NCI-H2171 treated with DMSO at 0.1 percent for 48 hours (cell line): ENCODE measurements at places on chromosomes 13 and 19.

GRCh38 chr19:46886546-46887239, 25.9 kb downstream of the ARHGAP35 start:
- no peak for DNase-seq

GRCh38 chr13:87940776-87941175, 269.6 kb downstream of the SLITRK5 start:
- no peak for DNase-seq

GRCh38 chr19:1813192-1814182, 1.4 kb upstream of the ATP8B3 start:
- no peak for DNase-seq

DNA sequence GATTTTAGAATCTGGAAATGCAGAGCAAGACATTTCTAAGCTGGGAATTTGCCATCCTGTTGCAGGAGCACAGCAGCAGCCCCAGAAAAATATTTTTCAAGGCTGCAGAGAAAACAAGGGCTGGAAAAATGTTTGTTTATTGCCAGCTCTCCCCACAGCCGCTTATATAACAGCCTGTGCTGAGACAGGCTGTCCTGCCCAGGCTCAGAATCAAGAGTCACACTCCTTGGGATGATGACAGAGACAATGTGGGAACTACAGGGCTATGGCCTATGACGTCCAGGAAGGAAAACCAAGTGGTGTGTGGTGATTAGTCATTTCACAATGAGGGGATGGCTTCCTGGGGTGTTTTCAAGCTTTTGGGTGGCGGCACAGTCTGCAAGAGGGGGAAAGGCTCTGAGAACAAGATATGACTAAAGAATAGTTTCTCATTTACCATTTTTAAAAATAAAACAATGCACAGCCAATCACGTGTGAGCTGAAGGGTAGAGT, 136.3 kb upstream of the SERP2 start:
- DNase-seq = no peak

DNA sequence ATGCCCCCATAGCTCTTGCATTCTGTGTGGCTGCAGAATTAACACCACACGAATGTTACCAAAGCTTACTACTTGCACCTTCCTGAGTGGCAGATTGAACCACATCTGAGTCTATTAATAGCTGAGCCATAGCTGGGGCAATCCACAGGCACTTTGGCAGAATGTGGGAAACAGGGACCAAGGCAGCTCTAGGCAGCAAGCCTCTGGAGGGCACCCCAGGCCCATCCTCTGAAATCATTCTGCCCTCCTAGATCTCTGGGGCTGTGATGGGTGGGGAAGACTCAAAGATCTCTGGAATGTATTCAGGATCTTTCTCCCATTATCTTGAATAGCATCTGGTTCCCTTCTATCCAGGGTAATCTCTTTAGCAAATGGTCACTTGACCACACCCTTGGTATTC, 139.3 kb downstream of the TNFRSF19 start:
- no peak for DNase-seq

GRCh38 chr19:6219586-6220290, 60.0 kb downstream of the MLLT1 start:
- DNase-seq = no peak

GRCh38 chr13:97284558-97284957, 62.4 kb downstream of the MBNL2 start:
- DNase-seq = no peak

DNA sequence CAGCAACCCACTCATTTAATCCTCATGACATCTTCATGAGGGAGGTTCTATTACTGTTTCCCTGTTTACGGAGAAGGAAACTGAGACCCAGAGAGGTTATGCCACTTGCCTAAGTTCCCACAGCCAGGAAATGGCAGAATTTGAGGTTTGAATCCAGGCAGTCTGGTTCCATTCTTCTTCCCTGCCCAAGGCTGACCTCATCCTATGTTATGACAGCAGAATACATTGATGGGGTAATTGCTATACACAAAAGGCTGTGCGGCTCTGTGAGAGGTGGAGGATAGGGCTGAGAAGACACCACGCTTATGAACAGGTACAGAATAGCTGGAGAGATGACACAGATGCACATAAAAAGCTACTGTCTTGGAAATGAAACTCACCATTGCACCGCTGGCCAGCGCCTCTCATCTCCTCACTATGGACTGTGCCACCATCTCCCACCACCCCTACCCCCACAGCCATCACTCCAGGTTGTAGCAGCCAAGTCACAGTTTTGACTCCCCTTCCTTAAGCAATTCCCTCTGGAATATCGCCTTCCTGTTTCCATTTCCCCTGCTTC, 11.5 kb downstream of the MAG start:
- DNase-seq = no peak

DNA sequence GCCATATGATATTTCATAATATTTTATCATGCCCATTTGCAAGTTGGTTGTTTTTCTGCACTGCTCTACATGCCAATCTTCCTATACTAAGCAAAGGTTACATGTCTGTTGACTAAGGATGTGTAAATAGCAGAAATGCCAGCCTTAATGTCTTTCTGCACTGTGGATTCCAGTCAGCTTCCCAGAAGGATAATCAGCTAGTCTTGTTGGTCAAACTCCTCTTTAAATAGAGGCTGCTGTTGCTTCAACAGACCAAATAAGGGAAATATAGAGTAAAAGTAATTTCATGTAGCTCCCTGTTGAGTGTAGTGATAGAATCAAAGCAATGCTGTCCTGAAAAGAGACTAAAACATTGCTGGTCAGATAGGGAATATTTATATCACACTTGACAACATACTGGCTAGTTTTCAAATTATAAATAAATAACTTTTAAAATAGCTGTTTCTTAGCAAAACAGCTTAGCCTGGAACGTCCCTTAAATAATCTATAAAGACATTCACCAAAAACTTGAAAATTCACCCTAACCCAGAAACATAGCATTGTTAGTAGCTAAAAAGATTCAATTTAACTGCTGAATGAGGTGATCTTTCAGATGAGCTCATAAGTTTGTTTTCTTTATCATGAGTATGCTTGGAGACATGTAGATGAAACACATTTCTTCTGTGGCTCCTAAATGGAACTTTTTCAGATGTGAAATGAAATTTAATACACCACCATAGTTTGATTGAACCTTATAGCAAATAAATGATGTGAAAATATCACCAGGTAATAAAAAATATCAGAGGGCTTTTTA, 56.6 kb downstream of the FRY start:
- no peak for DNase-seq

GRCh38 chr19:14333101-14333871, 48.0 kb upstream of the ADGRE5 start:
- DNase-seq = no peak

- peak; percentile 87 for DNase-seq
Measured at GRCh38 chr13:32229443-32229842, 85.7 kb downstream of the ZAR1L start.

GRCh38 chr13:85737952-85738351, 61.3 kb downstream of the SLITRK6 start:
- no peak for DNase-seq

DNA sequence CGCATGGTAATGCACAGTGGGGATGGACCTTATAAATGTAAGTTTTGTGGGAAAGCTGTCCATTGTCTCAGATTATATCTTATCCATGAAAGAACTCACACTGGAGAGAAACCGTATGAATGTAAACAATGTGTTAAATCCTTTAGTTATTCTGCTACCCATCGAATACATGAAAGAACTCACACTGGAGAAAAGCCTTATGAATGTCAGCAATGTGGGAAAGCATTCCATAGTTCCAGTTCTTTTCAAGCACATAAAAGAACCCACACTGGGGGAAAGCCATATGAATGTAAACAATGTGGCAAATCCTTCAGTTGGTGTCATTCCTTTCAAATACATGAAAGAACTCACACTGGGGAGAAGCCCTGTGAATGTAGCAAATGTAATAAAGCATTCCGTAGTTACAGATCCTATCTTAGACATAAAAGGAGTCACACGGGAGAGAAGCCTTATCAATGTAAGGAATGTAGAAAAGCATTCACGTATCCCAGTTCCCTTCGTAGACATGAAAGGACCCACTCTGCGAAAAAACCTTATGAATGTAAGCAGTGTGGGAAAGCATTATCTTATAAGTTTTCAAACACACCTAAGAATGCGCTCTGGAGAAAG, 13.8 kb downstream of the ZNF763 start:
- no peak for DNase-seq

DNA sequence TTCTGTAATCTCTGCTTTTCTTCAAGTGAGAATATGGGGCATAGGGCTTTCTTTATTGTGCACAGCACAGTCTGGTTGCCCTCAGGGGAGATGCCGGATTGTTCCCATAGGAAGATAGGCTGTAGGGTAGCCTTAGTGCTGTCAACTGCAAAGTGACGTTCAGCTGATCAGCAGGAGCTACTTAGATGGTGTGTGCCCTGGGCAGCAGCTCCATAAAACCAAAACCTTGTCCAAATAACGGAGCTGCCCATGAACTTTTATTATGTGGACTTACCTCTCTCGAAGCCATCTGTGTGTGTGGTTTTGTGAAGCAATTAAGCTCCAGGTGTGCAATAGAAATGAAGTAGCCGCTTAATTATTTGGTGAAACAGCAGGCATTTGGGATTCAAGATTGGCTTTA, 120.0 kb upstream of the RNF113B start:
- DNase-seq = no peak

DNA sequence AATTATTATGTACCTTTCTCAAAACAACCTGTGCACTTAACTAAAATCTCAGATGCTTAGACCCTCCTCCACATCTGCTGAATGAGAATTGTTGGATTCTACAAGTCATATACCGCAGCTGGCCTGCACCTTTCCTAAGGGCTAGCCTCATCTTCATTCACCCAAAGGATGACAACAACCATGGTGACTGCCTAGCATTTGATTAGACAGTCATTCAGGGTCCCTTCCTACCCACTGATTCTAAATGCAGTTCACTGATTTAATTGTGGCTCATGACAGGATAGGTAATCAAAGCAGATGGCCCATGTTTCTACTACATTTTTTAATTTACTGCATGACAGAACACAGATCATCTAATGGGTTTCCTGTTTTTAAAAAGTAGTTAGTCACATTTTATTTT, 551.9 kb upstream of the SLC10A2 start:
- DNase-seq = peak; percentile 56

DNA sequence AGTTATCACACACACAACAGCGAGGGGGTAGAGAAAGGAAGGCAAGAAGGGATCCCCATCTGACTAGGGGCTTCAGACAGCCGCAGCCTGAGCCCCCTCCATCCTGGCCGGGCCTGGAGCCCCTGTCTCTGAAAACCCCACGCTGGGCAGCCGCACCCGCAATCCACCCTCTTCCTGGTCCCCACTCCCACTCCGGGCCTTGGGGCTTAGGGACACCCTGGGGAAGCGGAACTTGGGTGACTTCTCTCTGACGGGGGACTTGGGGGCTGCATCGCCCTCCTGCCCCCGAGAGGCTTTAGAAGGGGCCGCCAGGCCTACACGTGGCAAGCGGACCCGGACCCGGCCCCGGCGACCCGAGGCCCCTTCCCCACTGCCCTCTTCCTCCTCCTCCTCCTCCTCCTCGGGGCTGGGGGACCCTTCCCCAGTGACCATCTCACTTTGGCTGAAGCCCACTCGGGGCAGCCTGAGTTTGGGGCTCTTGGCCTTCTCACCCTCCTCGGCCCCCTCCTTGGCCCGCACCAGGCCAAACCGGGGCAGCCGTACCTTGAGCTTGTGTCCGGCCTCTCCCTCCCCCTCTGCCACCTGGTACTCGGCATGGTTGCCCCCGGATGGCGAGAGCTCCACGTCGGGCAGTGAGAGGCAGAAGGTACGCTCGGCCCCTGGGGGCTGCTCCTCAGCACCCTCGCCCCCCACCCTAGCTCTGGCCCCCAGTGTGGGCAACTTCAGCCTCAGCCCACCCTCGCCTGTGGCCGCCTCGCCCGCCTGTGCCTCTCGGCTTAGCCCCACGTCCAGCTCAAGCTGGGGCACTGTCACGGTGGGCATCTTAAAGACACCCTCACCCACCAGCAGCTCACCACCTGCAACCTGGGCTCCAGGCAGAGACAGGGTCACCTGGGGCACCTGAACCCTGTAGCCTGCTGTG, 4.2 kb upstream of the HIPK4 start:
- no peak for DNase-seq

DNA sequence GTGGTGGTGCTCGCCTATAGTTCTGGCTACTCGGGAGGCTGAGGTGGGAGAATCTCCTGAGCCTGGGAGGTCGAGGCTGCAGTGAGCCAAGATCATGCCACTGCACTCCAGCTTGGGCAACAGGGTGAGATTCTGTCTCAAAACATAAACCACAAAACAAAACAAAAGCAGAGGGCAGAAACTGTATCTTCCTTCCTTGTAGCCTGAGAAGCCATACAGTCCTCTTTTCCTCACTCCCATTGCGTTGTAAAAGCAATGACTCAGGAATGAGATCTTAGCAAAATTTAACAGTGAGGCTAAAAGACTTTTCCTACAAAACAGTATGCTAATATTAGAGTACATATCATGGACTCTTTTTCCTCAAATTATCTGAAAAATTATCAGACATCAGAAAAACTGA, 130.9 kb downstream of the SHISA2 start:
- no peak for DNase-seq

- DNase-seq = no peak
Measured at GRCh38 chr19:17883627-17884410, 12.1 kb downstream of the SLC5A5 start.

DNA sequence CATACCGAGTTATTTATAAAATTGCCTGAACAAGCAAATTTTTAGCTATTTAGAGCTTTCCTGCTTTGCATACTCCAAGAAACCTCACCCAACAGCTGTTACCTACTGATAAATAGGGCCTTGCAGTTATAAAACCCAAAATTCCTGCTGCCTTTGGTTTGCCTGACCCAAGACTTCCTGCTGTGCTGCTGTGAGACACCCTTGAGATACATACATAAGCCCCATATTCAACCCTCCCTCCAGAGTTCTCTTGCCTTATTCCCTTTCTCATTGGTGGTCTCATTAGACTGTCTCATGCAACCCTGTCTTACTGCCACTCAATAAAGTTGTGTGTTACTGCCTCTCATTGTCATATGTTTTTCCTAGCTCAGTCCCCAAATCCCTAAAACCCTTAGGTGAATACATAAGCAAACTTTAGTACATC, 677.6 kb downstream of the UQCRFS1 start:
- no peak for DNase-seq

GRCh38 chr13:94344126-94344818, 135.2 kb downstream of the DCT start:
- no peak for DNase-seq

DNA sequence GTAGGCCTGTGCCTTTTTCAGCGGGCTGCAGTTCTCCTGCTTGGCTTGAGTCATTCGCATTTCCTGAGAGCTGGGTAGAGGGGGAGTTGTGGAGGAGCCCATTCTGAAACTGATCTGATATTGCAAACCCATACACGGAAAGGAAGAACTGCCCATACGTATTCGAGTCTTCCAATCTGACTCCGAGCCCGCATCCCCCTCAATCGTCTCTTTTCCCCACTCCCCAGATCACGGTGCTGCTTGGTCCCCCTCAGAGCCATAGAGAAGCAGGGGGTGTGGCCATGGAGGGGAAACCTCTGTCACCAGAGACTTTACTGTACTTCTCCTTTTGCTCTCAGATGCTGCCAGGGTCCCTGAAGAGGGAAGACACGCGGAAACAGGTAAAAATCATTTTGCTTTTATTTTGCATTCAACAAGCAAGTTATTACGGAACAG, at the start of gene CD22:
CD22 (plus strand) TSS at position 337 of the 435 bp plus-strand sequence. CDS start 2,854 bp downstream, outside the sequence.
- no peak for DNase-seq
